ENCODE measurements at places on chromosomes 1 and 21.

- no peak for DNase-seq
Measured at GRCh38 chr1:110615548-110616130, 9.5 kb upstream of the KCNA2 start.

DNA sequence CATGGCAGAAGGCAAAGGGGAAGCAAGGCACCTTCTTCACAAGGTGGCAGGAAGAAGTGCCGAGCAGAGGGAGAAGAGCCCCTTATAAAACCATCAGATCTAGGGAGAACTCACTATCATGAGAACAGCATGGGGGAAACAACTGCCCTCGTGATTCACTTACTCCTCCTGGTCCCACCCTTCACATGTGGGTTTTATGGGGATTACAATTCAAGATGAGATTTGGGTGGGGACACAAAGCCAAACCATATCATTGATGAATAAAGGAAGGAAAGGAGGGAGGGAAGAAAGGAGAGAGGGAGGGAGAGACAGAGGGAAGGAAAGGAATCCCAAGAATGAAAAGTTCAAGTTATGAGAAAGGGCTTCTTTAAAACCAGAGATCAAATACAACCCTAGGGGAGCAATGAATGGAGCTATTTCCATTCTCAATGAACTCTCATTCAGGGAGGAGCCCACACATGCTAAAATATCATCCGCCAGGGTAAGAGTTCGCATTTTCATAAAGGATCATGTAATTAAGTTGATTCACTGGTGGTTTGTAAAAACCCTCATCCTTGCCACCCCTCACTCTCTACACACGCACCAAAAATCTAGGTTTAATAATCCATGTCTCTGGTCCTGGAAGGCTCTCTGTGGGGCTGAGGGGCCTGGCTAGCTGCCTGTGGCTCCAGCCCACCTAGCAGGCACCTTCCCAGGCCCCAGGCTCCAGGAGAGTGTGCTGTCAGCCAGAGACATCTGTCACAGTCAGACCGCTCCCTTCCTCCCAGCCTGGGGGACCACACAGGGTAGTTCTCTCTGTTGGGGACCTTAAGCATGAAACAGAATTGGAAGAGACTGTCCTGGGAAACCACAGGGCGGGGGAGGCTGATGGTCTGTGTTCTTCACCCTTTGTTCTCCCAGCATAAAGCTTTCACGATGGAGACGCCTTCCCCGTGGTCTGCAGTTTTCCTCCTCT, 94.0 kb downstream of the CCDC185 start:
- no peak for DNase-seq

- no peak for DNase-seq
Measured at GRCh38 chr1:230816018-230816417, 52.3 kb downstream of the C1orf198 start.

- no peak for DNase-seq
Measured at GRCh38 chr1:152002960-152003359, 9.3 kb upstream of the S100A10 start.

DNA sequence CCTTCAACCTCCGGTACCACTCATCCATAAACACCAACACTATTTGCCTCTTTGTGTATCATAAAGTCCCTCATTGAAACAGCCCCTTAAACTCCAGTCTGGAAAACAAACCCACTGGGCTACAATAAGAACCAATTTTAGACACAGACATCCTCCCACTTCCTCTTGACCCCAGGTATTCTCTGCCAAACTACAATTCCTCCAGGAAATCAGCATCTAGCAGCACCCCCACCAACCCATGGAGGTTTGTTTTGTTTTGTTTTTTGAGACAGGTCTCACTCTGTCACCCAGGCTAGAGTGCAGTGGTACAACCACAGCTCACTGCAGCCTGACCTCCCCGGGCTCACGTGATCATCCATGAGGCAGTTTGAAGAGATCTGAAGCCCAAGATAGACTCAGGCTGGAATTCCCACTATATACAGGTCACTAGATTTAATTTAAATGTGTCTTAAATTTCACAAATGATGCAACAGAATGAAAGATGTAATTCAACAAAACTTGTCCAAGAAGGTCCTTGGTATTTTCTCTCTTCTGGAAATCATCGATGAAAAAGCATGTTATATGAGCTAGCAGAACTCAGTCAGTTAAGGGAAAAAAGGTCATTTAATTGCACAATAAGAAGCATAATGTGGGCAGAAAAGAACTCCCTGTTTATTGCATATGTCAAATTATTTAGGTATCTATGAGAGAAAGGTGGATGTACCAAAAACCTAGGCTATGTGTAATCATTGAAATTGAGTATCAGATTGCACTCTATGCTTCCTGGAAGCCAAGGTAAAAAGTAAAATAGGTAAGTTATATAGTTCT, 30.3 kb downstream of the TCP10L start:
- no peak for DNase-seq

GRCh38 chr1:178393370-178393769, 103.4 kb downstream of the CLEC20A start:
- DNase-seq, result no peak

- no peak for DNase-seq
Measured at GRCh38 chr1:58447886-58448285, 98.6 kb downstream of the OMA1 start.

GRCh38 chr1:156920233-156921052, at the start of gene LRRC71:
LRRC71 (plus strand) TSS chr1:156920632; CDS start chr1:156920804, 172 bp downstream.
- DNase-seq, result peak; percentile 20

- DNase-seq, result no peak
Measured at GRCh38 chr1:73097917-73098316, 815.6 kb upstream of the NEGR1 start.

DNA sequence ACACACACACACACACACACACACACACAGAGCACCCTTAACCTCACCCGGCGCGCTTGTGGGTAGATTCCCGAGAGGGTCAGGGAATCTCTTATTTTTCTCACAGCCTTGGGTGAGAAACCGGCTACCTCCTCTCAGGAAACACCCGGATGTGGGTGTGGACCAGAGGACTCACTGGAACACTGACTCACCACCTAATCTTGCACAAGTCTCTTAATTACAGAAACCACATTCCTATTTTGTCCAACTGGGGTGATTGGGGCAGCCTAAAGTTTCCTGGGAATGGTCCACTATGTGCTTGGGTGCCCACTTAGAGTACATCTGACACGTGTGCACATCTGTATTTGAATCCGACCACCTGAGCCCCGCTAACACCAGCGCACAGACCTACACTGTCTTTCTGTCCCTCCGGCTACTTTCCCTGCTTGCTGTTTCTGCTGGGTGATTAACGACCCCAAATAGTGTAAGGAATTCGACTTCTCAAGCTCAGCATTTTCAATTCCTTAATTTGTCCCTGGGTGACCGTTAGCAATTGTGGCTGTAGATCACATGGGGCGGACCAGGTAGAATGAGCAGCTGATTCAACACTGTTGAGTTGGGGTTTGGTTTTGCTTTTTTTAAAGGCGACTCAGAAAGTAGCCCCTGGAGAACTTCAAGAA, 14.0 kb upstream of the TBX15 start:
- DNase-seq, result no peak

DNA sequence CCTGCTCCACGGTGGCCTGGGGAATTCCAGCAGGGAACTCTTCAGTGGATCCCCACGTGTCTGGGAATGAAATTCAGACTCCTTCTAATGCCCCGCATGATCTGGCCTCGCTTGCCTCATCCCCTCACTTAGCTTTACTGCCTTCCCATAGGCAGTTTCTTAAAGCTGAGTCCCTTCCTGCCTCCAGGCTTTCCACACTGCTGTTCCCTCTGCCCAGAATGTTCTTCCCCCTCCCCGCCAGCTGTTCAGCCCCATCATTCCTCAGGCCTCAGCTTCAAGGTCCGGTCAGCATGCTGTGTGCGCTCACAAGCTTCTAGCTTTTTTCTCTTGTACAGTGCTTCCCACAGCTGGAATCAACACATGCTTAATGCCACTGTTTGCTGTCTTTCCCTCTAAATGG, 54.9 kb upstream of the WASF2 start:
- DNase-seq, result no peak

- DNase-seq, result peak; percentile 44
Measured at GRCh38 chr1:114979278-114979891, 50.2 kb upstream of the TSHB start.

GRCh38 chr1:153519242-153519641, 16.5 kb downstream of the S100A6 start:
- no peak for DNase-seq

GRCh38 chr1:14065486-14065885, 365.5 kb downstream of the PRDM2 start:
- no peak for DNase-seq

DNA sequence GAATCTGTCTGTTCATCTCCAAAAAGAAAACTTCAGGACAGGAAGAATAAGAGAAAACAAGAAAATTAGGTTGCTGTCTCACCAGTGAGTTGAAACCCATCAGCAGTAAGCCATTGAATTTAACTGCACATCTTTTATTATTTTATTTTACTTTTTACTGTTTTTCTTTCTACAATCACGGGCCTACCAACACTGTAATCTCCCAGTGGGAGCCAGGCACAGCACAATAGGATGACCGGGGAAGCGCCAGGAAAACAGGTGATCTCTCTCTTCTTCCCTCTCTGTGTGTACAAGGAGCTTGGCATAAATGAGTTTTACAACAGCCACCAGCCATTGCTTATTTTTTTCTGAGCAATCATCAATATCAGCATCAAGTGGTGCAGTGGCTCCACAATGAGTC, 113.1 kb upstream of the ESRRG start:
- no peak for DNase-seq

GRCh38 chr21:46033410-46034400, 52.1 kb downstream of the COL6A1 start:
- no peak for DNase-seq

DNA sequence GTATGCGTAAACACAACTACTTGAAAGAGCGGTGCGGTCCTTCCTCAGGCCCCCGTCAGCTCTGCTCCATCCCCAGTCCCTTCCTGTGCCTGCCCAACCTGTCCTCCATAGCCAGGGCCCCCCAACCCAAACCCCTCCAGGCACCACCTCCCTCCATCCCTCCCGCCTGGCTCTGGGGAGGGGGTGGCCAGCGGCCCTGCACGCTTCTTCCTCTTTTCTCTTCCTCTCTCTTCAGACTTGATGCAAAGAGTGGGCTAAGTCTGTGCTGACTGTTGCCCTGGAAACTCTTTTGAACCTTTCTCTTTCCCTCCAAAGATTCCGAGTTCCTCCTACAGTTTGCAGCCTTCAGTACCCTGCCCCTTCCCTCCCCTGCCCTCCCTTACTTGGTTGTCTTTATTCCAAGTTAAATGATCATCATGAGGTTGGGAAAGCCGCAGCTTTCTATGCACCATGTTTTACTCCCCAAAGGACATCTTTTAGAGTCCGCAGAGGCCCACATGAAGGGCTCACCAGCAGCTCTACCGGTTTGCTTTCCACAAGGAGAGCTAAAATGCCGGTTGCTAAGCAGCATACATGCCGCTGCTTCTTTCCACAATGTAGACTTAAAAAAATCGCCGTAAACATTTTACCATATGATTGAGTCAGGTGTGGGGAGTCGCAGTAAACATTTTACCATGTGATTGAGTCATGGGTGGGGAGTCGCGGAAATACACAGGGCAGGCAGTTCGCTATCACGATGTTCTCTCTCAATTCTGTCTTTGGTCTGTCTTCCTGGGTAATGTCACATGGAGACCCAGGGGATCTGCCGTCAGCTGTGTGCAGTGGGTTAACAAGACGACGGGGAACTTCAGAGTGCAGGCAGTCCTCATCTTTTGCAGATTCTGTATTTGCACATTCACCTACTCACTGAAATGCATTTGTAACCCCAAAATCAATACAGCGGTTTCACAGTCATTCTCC, 525.3 kb downstream of the KIF26B start:
- no peak for DNase-seq

GRCh38 chr1:97351846-97352245, 569.0 kb downstream of the DPYD start:
- no peak for DNase-seq

- no peak for DNase-seq
Measured at GRCh38 chr1:245154429-245155271, at the start of gene KIF26B. KIF26B (plus strand) TSS chr1:245154985; CDS start chr1:245155425, 440 bp downstream.

Data from stimulated activated CD4-positive, alpha-beta T cell treated with anti-CD3 and anti-CD28 coated beads, Interleukin-1b, Interleukin-23, amount 100 ng/mL, for 24 hours (primary cell).